ENCODE measurements at places on chromosomes 5 and 9. TPM values are rescaled to one million over a fixed set of nuclear protein-coding genes. Genes with fewer than 3 reads are reported as not detected.

Gene IFNA2
- total RNA-seq: not detected

Gene ENTPD2
- 25.0 TPM for total RNA-seq

Gene TMEM215
- 0.06 TPM for total RNA-seq

Gene ANKRD33B
- 1.8 TPM for total RNA-seq

Gene OTULINL
- total RNA-seq: 72.0 TPM

Gene HSD17B3
- 0.87 TPM for total RNA-seq

Gene FAM200C
- 1.8 TPM for total RNA-seq

Gene PHF24
- total RNA-seq: 0.22 TPM

Gene OBP2B
- total RNA-seq: not detected

Gene AGXT2
- not detected for total RNA-seq

Gene GNA14
- 12.3 TPM for total RNA-seq

Gene CYSRT1
- 0.43 TPM for total RNA-seq

- no peak for DNase-seq
These were observed 8.7 kb downstream of the APTX start for GRCh38 chr9:32992595-32993238.

- no peak for DNase-seq
These were observed 1.9 kb upstream of the ZNF79 start for GRCh38 chr9:127422133-127422782.

- no peak for DNase-seq
These were observed 12.0 kb upstream of the HTR4 start for GRCh38 chr5:148666353-148666752.

DNA sequence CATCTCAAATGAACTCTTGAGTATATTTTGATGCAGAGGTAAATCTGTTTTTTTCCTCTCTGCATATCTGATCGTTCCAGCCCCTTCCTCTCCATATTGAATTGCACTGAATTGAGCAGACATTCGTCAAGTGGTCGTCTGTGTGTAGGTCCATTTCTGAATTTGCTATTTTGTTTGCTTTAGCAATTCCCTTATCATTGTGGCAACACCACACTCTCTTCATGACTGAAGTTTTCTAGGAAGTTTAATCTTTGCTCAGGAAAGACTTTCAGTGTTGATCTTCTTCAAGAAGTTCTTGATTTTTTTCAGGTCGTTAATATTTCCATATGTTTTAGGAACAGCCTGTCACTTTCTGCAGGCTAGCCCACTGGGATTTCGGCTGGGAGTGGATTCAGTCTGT, 132.0 kb downstream of the WNK2 start:
- no peak for DNase-seq

DNA sequence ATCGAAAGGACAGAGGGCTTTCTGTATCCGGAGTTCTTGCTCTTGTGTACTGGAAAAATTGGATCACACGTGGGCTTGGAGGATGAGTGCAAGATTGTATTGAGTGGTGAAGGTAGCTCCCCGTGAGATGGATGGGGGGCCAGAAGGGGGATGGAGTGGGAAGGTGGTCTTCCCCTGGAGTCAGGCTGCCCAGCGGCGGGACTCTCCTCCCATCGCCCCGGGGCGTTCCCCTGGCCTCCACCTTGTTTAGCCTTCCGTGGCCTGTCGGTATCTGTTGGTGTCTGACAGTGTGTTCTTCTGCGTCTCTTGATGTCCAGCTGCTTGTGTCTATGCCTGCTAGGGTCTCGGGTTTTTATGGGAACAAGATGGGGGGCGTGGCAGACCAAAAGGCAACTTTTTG, 54.6 kb upstream of the GABRA6 start:
- DNase-seq: no peak

DNA sequence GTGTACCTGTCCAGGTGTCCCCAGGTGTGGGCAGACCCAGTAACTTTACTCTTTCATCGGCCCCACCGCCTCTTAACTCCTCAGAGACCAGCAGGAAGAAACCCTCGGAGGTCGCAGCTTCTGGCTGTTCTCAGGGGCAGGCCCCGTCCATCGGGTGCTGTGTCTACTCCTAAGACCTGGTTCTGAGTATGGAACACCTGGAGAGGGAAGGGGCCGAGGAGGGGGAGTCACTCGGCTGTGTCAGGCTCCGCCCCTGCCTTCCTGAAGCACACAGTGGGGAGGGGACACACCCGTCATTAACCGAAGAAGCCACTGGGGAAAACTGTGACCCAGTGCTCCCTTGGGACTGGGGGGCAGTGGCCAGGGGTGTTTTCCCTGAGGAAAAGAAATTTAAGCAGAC, 22.3 kb downstream of the NTNG2 start:
- DNase-seq: no peak

DNA sequence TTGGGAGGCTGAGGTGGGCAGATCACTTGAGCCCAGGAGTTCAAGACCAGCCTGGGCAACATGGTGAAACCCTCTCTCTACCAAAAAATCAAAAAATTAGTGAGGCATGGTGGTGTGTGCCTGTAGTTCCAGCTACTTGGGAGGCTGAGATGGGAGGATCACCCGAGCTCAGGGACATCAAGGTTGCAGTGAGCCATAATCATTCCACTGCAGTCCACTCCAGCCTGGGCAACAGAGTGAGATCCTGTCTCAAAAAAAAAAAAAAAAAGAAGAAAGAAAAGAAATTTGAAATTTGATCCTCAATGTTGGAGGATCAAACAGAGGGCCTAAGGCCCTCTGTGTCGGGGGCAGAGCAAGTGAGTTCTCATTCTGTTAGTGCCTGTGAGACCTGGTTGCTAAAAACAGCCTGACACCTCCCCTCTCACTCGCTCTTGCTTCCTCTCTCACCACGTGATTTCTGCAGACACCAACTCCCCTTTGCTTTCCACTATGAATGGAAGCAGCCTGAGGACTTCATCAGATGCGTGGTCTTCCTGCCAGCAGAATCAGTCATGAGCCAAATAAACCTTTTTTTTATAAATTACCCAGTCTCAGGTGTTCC, 8.4 kb upstream of the GOLPH3 start:
- DNase-seq: no peak

GRCh38 chr5:81027481-81028058, 67.4 kb downstream of the RASGRF2 start:
- no peak for DNase-seq

DNA sequence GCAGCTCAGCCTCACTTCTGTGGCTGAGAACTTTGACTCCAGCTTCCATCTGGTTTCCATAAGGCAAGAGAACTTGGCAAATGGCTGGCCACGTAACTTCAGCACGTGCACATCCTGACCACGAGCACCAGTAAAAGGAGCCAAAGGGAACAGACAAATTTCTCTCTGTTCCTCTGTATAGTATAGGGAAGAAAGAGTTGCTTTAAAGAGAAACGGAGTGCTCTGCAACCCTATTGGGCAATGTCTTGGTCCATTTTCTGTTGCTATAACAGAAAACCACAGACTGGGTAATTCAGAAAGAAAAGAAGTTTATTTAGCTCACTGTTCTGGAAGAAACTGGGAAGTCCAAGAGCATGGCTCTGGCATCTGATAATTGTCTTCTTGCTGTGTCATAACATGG, 558.7 kb downstream of the ACTL7B start:
- DNase-seq: no peak

DNA sequence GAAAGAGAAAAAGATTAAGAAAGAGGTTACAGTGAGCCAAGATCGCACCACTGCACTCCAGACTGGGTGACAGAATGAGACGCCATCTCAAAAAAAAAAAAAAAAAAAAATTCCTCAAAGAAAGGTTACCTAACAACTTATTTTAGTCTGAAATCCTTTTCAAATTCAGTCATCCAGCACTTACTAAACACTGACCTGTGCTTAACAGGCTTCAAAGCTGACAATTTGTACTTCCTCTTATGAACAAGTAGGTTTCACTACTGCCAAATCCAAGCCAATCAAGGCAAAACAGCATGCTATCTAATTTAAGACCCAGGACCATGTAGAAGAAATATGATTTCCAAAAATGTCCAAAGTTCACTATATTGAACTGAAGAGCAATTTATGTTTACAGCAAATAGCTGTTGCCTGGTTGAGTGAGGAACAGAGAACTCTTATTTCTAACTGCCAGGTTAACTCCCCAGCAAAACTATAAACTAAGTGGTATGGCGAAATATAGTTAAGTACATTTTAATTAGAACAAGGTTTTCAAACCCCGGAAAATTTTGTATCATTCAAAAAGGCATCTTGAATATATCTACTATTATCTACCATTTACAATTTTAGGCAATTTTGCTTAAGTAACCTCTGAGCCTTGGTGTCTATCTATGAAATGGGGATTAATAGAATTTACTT, 13.4 kb downstream of the PWWP2A start:
- DNase-seq: no peak

- no peak for DNase-seq
These were observed 133.6 kb downstream of the WDR41 start for GRCh38 chr5:77358255-77359205.

DNA sequence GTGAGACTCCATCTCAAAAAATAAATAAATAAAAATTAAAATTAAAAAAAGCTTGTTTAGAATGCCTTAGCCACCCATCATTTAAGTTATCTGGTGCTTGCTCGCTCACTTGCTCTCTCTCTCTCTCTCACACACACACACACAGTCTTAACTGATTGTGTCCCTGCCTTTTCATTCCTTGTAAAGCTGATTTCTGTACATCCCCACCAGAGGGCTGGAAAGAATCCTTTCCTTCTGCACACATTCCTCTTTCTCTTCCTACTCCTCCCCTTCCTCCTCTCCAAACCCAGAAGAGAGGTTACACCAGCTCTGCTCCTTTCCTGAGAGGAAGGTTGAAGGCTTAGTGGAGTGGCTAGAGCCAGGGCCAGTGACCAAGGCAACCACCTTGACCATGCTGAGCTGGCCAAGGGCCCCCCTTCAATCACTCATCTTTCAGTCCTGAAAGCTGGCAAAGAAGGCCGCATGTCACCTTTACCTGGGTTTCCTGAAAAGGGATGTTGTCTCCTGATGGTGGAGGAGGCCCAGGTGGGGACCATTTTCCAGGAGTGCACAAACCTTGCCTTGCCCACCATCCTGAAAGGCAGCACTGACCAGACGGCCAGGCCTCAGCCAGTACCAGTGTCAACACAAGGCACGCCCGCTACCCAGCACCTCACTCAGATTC, 25.6 kb downstream of the STK10 start:
- no peak for DNase-seq

- DNase-seq: no peak
These were observed 41.2 kb downstream of the ARHGEF37 start for GRCh38 chr5:149622466-149622865.

- DNase-seq: peak; percentile 18
These were observed 29.3 kb downstream of the CSF1R start for GRCh38 chr5:150057052-150057451.

DNA sequence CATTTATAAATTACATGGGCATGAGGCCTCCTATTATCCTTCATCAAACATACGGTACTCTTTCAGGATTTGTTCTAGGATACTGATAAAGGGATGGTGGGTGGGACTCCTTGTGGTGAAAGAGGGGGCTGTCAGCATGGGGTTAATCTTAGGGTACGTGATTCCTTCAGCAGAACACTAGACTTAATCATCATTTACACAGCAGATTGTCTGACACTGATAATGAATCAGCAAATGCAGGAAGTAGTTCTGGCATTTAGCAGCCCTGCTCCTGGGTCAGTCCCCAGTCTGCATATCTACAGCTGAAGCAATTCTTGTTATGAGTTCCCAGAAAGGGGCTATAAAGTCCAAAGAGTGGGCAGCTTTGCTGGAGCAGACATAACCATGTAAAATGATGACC, 384.6 kb downstream of the SPOCK1 start:
- no peak for DNase-seq

- DNase-seq: no peak
These were observed 98.3 kb downstream of the UGCG start for GRCh38 chr9:111994831-111995458.

GRCh38 chr5:73242735-73243134, 69.7 kb downstream of the TMEM174 start:
- DNase-seq: no peak

- peak; percentile 81 for DNase-seq
These were observed 71.5 kb downstream of the GADD45G start for GRCh38 chr9:89676281-89676680.

DNA sequence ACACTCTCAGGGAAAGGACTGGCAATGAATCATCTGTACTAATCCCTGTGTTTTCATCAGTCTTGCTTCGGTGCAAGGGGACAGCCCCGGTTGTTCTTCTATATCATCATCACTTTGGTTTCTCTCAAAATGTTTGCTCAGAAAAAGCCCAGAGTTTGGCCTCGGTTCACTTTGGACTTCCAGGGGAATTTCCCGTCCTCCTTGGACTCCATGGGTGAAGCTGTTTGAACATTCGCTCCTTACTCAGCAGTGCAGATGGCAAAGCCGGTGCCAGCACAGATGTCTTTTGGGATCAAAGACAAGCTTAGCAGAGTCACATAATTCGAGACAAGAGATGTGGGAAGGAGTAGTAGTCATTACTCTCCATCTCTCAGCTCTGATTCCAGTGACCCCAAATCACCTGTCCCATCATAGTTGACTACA, 69.8 kb upstream of the TNFSF8 start:
- no peak for DNase-seq

All from left colon (tissue), 2 donors.